T-helper 1 cell (primary cell): ENCODE measurements at places on chromosomes 4 and X.

DNA sequence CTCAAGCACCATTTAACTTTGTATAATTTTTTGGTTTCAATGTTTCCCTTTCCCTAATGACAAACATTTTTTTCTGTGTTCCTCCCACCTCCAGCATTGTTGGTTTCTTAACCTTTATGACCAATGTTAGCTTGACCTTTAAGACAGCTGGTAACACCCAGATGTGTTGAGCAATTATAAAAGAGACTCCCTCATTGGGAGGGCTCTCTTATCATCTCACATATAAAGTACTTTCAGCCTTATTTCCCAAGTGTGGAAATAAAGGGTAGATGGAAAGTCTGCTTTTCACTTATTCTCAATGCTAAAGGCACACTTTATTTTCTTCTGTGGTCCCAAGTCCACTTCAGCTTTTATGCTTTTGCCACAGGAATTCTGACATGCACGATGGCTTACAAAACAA lies 1420.4 kb downstream of the RAPGEF2 start:
- DNase-seq, result no peak

GRCh38 chrX:15349046-15349445 lies 13.7 kb upstream of the PIGA start:
- no peak for DNase-seq

DNA sequence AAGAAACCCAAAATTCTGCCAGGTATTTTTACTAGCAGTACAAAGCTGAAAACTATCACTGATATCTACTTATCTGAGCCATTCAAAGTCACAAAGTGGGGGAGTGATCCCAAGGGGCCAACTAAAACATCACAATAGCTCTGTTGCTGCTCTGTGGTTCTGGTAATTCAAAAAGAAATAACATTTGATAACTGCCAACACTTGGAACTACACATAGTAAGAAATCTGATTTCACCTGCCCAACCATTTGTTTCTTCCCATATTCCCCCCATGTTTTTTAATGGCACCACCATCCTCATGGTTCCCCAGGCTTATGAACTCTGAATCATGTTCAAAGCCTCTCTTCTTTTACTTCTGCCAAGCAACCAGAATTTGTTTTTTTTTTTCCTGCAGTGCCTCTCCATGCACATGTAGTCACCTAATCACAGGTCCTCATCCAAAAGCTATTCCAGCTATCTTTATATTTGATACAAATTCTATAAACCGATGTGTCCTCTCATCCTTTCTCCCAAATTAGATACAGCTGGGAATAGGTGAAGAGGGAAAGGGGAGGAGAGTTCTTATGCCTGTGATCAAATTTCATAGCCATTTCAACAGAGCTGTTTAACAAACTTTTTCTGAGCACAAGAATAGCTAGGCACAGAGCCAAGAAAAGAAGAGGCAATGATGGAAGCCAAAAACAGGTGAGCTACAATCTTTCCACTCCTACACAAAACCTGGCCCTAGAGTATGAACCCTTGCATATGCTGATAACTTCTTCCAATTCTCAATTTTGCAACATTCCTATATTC lies 7.7 kb downstream of the AMMECR1 start:
- no peak for DNase-seq

DNA sequence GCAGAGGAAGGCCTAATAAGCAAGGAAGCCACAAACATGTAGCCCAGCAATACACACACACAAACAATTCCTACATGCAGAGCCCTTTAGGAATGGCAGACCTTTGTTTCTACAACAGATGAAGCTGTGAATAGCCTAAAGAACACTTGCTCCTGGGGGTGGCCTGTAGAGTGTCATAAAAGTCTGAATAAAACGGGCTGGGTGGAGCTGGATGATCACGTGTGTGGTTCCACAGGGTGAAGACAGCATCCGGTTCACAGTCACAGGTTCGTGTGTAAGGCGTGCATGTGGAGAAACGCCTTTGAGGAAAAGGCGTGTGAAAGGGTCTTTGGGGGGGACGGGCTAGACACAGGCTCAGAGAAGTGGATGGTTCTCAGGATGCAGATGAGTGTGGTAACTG lies 156.1 kb downstream of the AFAP1 start:
- DNase-seq, result no peak

DNA sequence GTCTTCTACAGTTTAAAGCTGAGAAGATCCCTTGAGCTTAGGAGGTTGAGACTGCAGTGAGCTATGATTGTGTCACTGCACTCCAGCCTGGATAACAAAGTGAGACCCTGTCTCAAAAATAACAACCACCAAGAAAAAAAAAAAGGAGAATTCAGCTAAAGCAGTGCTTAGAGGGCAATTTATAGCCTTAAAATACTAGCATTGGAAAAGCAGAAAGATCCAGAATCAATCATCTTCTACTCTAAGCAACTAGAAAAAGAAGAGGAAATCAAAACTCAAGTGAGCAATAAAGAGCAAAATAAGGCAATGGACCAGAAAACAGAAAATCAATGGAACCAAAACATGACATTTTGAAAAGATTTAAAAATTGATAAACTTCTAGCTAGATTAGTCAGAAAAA lies 639 bp upstream of the PI4K2B start:
- no peak for DNase-seq

- DNase-seq, result no peak
These were observed 94.8 kb upstream of the LANCL3 start for GRCh38 chrX:37476571-37477170.

DNA sequence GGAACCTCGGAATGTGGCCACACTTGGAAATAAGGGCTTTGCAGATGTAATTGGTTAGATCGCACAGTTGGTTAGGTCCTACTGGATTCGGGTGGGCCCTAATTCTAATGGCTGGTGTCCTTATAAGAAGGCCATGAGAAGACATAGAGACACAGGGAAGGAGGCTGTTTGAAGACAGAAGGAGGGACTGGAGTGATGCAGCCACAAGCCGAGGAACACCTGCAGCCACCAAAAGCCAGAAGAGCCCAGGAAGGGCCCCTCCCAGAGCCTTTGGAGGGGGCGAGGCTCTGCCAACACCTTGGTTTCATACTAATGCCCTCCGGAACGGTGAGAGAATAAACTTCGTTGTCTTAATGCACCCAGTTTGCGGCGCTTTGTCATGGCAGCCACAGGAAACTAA lies 47.0 kb downstream of the EVC start:
- no peak for DNase-seq
